Calu3 (cell line): ENCODE measurements at places on chromosomes 7 and 10. TPM values are rescaled to one million over a fixed set of nuclear protein-coding genes. Genes with fewer than 3 reads are reported as not detected.

The NKX2-3 gene
- not detected in 2 replicates for total RNA-seq

The MYO1G gene
- total RNA-seq = 0.33 and 0.39 TPM in 2 replicates

The FEZF1 gene
- total RNA-seq = 0.22 TPM in 1 of 2 replicates, not detected in the other

The IKZF5 gene
- 5.8 and 9.2 TPM in 2 replicates for total RNA-seq

DNA sequence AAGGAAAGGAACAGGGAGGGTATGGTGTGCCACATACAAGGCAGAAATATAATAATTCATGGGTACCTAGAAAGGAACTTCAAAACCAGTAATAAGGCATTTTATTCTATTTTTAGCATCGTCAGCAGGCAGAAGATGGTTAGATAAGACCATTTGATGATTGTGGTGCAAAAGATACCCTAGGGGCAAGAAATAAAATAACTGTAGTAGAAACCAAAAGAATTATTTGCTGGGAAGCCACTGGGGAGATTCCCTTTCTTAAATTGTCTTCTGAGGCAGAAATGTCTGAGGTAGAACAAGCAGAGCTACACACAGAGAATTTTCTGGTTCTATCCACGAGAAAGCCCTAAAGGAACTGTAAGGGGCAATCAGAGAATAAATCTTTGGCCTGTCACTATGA lies 64.3 kb upstream of the PCGF5 start:
- no peak for DNase-seq

DNA sequence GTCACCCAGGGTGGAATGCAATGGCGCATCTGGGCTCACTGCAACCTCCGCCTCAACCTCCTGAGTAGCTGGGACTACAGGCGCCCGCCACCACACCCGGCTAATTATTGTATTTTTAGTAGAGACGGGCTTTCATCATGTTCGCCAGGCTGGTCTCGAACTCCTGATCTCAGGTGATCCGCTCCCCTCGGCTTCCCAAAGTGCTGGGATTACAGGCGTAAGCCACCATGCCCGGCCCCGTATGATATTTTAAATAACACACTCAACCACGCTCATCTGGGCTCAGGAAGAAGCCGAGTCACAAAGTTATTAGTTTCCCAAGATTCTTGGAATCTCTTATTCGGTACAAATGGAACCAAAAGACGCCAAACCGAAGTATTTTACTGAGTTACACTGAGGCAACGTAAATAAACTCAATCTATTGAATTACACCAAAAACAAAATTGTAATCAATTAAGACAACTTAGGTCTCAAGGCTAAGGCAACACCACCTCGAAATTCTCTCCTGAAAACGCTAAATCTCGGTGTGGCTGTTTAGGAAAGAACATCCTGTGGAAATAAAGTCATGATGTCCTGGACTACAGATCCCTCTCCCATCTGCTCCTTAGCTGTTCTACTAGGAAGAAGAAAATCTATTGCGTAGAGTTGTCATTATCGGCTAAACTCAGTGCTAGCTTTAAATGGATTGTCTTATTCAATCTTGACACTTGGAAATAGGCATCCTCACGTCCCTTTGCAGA lies 910 bp downstream of the ARHGAP19 start:
- no peak for DNase-seq

- DNase-seq = peak; percentile 77
Measured at GRCh38 chr7:100604028-100604975, 2.1 kb downstream of the PCOLCE start.

DNA sequence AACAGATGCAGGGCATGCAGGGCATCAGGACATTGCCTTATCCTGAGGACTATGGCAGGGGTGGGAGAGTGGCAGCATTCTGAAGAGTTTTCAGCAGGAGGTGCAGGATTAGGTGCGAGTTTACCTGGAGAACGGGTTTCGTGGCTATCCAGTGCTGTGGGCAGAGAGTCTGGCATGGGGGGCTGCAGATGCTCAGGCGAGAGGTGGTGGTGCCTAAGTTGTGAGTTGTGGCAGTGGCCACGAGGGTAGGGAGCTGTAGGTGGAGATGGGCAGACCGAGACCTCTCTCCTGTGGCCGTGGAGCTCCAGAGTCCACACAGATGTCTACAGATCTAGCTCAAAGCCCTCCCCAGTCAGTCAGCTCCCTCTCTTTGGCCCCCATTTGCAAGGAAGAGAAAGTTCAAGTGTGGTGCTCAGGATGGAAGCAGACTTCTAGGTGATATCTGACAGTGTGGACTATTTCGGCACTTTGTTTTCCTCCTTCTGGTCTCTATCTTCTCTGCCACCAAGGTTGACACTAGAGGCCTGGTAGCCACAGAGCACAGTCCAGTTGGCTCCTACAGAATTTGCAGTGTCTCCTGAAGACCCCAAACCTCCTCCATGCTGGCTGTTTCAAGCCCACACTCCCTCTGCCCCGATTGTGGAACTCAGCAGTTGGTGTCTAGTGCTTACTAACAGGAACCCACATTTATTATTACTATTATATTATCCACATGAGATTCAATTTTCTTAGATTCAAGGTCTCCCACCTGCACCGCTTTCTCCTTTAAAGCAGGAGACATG lies 955.7 kb upstream of the ZNF722 start:
- no peak for DNase-seq

DNA sequence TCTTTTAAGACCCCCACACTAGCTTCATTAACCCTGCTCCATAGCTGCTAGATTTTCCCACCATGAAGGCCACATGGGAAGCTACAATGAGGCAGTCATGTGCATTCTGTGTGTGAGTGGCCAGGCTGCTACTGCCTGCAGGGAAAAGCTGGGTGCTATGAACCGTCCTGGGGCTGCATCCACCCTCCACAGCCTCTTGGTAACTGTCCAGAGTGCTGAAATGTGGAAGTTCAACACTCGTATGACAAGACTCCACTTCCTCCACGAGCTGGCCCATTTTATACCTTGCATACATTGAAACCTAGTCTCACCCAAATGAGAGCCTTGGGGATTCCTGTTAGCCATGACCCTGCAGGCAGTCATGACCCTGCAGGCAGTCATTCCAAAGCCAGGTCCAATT lies 59.4 kb downstream of the CUZD1 start:
- DNase-seq = no peak

GRCh38 chr7:80133361-80134114 lies 1.1 kb upstream of the GNAI1 start:
- peak; percentile 5 for DNase-seq

- DNase-seq = no peak
Measured at GRCh38 chr7:85033263-85033662, 153.6 kb downstream of the SEMA3D start.

- peak; percentile 52 for DNase-seq
Measured at GRCh38 chr7:16982640-16983350, 101.0 kb upstream of the AGR3 start.

DNA sequence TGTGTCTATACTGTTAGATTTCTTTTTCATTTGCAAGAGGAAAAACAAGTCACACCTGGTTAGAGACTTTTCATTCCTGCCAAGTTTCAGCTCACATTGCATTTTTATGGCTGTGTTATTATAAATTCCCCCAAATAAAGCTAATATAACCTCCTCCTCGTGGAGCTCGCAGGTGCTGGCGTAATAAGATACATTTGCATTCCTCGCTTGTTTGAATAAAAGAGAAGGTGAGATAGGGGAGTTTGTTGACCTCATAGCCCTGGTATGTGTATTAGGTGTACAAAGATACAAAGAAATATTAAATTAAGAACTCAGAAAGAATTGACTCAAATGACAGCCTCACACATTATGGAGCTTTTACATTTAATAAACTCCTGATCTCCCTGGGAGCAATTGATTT lies 257.7 kb upstream of the SP8 start:
- no peak for DNase-seq

GRCh38 chr7:50209461-50210135 lies 94.9 kb upstream of the IKZF1 start:
- no peak for DNase-seq

The CPA2 gene
- not detected in 2 replicates for total RNA-seq

The FAM13C gene
- total RNA-seq = not detected in 2 replicates

The CYP26A1 gene
- total RNA-seq = 0.98 and 2.1 TPM in 2 replicates

DNA sequence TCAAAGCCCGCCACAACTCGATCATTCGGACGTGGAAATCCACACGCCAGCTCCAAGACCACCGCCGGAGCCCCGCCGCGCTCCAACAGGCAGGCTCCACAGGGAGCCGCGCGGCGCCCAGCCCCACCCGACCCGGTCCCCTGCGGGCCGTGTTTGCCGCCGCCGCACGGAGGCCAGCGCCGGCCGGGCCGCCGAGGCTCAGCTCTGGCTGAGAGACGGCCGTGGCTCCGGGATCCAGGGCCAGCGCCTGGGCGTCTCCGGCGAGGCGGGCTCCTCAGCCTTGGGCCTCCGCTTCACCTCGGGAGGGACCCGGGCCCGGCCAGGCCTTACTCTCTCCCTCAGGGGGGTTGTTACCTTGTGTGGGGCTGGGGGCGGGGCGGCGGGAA lies 333 bp downstream of the SMNDC1 start:
- no peak for DNase-seq

DNA sequence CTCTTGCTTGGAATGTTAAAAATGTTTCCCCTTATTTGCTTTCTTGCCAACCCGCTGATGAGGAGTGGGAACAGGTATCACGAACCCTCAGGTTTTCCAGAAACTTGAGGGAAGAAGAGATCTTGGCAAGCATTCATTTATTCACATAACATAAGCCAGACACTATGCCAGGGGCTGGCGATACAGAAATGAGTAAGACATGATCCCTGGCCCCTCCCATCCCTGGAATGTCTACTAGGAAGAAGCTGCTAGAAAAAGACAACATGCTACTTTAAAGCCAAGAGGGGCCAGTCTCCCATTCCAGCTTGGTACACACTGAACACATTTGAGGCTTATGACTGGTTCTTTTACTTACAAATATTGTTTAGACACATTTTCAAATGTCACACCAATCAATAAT lies 26.4 kb downstream of the SLC35B4 start:
- peak; percentile 4 for DNase-seq

- DNase-seq = no peak
Measured at GRCh38 chr10:66717231-66717981, 208.4 kb upstream of the LRRTM3 start.

- DNase-seq = peak; percentile 16
Measured at GRCh38 chr7:47893238-47893637, 55.0 kb downstream of the PKD1L1 start.

- no peak for DNase-seq
Measured at GRCh38 chr7:16144361-16144760, 277.0 kb downstream of the CRPPA start.

- DNase-seq = no peak
Measured at GRCh38 chr7:17952387-17952786, 12.1 kb upstream of the SNX13 start.

The RAMP3 gene
- total RNA-seq = not detected in 2 replicates

DNA sequence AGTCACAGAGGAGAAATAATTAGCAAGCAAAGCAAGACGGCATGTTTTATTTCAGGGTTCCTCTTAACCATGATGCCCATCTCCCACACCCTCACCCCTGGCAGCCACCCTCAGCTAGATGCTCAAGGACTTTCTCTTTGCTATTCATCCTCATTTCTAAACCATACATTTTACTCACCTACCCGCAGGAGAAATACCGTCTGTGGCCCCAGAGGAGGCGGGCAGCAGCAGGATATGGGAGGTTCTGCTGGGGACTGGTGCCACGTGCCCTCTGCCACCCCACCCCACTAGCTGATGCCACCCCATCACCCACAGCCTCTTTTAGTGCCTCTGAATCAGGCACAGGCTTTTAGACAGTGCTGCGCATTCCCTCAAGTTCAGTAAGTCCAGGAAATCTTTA lies 168.7 kb upstream of the ITGB1 start:
- DNase-seq = no peak

The STMP1 gene
- total RNA-seq = 23.8 and 25.6 TPM in 2 replicates

GRCh38 chr7:47427051-47427643 lies 154.8 kb downstream of the TNS3 start:
- no peak for DNase-seq

GRCh38 chr10:85513436-85513835 lies 853.2 kb downstream of the GRID1 start:
- DNase-seq = no peak

The VGF gene
- 0.14 and 0.81 TPM in 2 replicates for total RNA-seq

The MNX1 gene
- total RNA-seq = 28.4 and 30.3 TPM in 2 replicates

DNA sequence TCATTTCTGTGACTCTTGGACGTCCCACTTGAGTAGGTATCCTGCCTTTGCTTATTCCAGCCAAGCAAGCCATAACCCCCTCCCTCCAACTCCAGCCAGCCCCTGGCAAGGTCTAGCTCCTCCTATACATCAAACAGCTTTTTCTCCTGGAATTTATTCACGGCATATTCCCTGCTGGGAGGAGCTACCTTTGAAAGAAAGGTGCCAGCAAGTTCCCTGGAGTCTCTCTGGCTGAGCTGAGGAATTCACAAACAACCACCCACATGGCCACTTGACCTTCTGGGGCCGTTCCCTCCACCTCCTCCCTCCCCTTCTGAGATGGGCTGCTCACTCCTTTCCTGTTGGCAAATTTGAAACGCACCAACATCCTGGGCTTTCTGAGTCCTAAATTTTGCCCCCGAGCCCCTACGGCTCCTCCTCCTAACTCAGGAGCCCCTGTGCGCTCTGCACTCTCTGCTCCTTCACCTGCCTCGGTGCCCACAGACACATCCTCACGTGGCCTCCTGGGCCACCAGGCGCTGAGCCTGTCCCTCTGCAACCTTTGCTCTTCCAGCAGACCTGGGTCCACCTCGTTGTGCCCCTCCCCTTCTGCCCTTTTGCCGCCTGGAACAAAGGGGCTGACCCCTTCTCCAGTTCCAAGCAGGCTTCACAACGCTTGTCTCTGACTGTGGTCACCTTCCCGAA lies 48.0 kb downstream of the HSPA12A start:
- DNase-seq = no peak

The SGCE gene
- total RNA-seq = 29.3 and 33.8 TPM in 2 replicates

- DNase-seq = no peak
Measured at GRCh38 chr10:75430000-75430763, 1.2 kb upstream of the LRMDA start.

GRCh38 chr7:33854801-33855350 lies 50.5 kb upstream of the BMPER start:
- DNase-seq = no peak

GRCh38 chr10:75432176-75432575 lies 752 bp downstream of the LRMDA start:
- DNase-seq = no peak

DNA sequence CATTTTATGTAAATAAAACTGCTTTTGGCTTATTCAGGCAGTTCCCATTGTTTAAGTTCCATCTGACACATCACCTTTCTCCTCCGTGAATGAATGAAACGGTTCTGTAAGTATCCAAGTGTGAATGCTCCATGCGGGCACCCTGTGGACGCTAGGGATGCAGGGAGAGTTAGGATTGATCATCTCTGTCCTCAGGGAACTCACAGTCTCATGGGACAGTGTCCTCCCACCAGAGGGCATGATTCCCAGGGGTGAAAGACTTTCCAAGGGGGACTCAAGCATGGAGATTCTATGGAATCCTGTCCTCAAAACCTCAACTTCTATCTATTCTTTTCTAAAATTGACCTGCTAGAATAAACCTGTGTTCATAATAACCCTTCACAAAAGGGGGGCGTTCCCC lies 98.8 kb downstream of the HECW1 start:
- DNase-seq = peak; percentile 36

DNA sequence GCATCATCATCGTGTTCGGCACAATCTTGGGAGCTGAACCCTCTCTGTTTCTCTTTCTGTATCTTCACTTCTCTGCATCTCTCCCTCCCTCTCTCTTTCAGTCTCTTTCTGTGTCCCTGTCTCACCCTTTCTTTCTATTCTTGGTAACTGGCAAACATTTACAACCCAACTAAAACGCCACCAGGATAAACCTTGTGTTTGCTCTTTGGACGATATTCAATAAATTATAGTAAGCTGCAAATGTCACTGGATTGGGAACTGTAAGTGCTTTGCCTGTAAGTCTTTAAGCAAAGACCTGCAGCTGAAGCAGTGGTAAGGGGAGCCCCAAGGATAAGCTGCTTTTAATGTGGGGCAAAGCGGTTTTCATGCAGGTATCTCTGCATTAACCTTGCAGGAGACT lies 558.0 kb upstream of the MKI67 start:
- no peak for DNase-seq

- DNase-seq = no peak
Measured at GRCh38 chr7:88484551-88484950, 177.9 kb upstream of the STEAP4 start.

The MRPS24 gene
- total RNA-seq = 164 and 182 TPM in 2 replicates
